NCI-H1048 (cell line): ENCODE measurements at places on chromosomes 4 and X.

DNA sequence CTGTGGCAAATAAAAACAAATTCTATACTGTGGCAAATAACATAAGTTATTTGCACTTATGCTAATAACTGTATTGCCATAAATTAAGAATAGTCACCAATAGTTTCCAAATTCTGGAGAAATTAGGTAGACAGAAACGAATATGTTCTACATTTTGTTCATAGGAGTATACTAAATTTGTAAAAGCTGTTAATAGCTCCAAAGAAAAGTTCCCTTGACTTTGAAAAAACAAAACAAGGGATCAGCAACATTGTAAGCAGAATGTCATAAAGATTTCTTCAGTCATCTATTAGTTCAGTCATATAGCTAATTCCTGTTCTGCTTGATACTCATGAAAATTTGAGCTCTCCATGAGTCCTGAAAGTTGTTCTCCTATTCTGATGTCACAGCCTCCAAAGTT lies 1472.8 kb downstream of the C4orf33 start:
- DNase-seq = no peak

GRCh38 chrX:133513123-133513522 lies 97.8 kb upstream of the GPC4 start:
- DNase-seq = no peak

DNA sequence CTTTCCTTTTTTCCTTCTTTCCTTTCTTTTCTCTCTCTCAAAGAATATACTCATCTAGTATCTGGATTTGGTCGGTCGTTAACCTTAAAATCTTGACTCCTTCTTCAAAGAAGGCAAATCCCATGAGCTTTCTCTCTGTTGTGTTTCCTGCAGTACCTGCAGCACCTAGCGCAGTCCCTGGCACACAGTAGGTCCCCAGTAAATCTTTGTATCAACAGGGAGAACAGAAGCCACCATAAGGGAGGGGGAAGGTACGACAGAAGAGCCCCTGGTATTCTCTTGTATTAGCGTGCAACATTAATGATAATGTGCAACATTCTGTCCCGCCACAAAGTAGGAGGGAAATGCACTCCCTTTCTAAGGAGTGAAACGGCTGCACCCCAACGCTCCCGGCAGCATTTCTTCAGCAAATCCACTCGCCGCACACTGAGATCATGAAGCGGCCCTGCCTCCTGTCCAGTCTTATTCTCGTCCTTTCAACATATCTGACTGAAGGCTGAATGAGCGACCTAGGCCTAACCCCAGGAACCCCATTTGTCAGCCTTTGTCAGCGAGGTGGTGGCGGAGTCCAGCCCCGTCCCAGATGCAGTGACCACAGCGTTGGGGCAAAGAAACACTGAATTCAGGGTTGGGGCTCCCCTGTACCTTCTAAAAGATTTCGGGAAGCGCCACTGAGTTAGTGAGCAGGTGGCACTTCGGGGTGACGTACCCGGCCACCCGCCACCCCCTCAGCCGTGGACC lies 133.7 kb downstream of the AMELX start:
- no peak for DNase-seq

DNA sequence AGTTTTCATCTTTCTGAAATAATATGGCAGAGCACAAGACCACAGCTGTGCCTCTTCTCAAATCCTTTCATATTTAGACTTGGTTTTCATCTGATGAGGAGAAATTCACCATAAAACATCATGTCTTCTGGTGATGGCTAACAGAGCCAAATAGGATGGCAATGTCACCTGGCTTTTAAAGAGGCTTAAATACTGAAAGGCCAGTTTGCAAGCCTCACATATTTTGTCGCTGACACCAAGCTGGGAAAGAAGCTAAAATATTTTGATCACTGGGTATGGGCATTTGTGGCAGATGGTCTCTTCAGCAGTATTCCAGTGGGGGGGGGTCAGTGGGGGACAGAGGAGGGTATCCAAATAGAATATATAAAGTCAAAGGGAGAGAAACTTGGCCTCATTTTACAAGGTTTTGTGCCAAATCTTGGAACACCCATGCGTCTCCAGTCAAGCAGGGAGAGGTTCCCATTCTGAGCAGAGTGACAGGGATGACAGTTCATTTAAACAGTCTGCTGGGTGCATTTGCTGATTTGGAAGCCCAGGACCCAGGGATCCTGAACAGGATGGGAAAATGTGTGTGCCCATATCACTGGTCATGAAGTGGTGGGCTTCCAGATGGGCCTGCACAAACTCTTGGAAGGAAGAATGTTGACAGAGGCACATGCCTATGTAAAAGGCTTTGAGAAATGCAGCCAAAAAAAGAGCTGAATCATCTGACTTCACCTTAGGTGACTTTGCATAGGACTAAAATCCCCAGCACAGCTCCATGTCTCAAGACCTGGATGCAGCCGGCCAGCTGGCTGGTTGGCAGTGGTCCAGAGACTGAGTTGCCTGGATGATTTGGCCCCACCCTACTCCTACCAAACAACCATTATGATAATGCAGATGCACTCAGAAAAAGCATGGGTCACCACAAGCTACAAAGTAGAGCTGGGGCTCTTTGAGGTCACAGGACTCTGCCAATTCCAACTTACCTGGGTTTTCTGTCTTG lies 484.4 kb upstream of the NR3C2 start:
- DNase-seq = no peak

- no peak for DNase-seq
These were observed 531 bp upstream of the GPRIN3 start for GRCh38 chr4:89308161-89308500.

GRCh38 chrX:39440799-39441284 lies 639.6 kb downstream of the MID1IP1 start:
- DNase-seq = no peak

GRCh38 chrX:54087661-54088060 lies 43.4 kb upstream of the PHF8 start:
- no peak for DNase-seq

- DNase-seq = no peak
These were observed 16.5 kb downstream of the ZFX start for GRCh38 chrX:24166078-24166477.

- no peak for DNase-seq
These were observed 853.4 kb downstream of the PCDH7 start for GRCh38 chr4:31573554-31573953.

GRCh38 chr4:10529291-10530136 lies 72.3 kb upstream of the ZNF518B start:
- DNase-seq = no peak

DNA sequence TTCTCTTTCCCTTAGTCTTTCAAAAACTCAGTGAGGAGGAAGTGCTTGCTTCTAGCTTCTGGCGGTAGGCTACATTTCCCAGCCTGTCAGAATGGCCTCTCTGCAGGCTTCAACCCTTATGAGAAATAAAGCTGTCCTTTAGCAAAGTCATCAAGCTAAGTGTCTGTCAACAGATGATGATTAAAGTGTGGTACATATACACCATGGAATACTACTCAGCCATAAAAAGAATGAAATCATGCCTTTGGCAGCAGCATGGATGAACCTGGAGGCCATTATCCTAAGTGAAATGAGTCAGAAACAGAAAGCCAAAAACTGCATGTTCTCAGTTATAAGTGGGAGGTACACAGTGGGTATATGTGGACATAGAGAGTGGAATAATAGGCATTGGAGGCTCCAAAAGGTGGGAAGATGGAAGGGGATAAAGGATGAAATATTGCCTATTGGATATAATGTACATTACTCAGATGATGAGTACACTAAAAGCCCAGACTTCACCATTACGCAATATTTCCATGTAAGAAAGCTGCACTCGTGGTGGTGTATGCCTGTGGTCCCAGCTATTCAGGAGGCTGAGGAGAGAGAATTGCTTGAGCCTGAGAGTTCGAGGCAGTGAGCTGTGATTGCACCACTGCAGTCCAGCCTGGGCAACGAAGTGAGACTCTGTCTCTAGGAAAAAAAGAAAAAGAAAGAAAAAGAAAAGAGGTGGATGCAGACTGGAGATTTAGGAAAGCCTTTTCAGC lies 7.9 kb downstream of the TRIM2 start:
- DNase-seq = no peak

- DNase-seq = no peak
These were observed 1128.7 kb downstream of the NLGN4X start for GRCh38 chrX:5100004-5100403.

DNA sequence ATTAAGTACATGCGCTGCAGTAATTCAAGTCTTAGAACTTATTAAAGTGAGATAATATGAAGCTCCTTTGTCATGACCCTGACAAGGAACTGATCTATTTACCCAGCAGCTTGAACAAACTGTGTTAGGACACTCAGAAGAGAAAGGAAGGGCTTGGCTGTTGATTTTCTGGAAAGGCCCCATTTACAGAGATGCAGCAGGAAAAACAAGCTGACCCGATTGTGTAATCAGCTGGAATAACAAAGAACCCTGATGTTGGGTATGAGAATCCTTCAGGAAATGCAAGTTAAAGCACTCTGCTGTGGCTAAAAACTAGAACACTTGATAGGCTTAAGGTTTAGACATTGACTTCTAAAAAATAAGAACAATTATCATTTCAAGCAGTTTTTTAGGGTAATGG lies 64.8 kb downstream of the TBC1D9 start:
- DNase-seq = no peak

GRCh38 chrX:149898554-149898953 lies 17.6 kb downstream of the MAGEA8 start:
- DNase-seq = no peak

DNA sequence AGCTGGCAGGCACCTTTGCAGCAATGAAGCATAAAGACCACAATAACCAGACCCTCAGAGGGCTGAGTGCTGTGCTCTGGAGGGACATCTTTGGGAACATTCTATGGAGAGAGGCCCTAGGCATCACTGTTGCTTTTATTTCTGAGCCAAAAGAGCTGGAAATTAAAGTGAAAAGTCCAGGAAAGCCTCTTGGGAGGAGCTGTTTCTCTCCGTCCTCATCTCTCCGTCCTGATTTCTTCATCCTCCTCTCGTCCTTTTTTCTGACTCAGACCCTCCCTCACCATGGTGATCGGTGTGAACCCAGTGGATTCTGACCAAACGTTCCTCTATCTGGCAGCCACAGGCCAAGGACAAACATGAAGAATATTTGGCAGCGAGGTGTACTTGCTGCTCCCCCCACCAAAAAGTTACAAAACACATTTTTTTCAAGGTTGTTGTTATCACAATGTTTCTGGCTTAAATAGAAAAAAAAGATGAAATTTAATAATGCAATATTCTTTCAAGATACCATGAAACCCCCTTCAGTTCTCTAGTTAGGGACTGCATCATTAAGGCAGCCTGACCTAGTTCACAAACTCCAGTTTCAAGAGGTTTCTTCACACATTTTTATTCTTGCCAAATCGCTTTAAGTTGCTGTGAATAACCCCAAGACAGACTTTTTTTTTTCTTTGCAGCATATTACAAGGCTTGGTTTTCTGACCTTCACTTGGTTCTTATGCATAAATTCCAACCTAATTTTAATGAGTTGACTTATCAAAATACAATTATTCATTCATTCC lies 80.2 kb downstream of the SCD5 start:
- DNase-seq = no peak

- no peak for DNase-seq
These were observed 1317.7 kb downstream of the FSTL5 start for GRCh38 chr4:160846121-160846520.

- no peak for DNase-seq
These were observed 4.4 kb downstream of the ADRA2C start for GRCh38 chr4:3770323-3771163.

GRCh38 chr4:175412746-175413145 lies 399.3 kb downstream of the GPM6A start:
- no peak for DNase-seq

GRCh38 chrX:149274516-149275105 lies 230.5 kb downstream of the IDS start:
- no peak for DNase-seq
